ENCODE measurements at places on chromosomes 12 and 14. TPM values are rescaled to one million over a fixed set of nuclear protein-coding genes. Genes with fewer than 3 reads are reported as not detected.

DNA sequence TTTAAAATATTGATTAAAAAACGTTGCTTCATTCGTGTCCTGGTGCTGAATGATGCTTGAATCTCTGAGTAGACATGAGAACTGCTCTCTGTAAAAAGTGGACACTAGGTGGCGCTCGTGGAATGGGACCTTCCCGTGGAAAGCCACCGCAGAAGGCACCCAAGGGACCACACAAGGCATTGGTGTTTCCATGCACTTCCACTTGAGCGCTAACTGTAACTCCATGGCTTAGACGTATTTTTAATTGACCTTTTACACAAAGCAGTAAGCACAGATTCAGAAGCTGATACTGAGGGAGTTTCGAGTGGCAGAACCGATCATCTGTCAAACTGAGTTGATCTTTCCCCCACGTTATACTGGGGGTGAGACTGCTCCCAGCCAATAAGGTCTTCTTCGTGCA lies 135.3 kb downstream of the PRKCH start:
- H3K36me3 ChIP-seq = no peaks in the 10 kb centered on the region
- H3K4me1 ChIP-seq = no peaks in the 10 kb centered on the region
- H3K4me3 ChIP-seq = no peak overlapping the region
- DNase-seq = peak; percentile 89
- H3K27me3 ChIP-seq = no peaks in the 10 kb centered on the region

DNA sequence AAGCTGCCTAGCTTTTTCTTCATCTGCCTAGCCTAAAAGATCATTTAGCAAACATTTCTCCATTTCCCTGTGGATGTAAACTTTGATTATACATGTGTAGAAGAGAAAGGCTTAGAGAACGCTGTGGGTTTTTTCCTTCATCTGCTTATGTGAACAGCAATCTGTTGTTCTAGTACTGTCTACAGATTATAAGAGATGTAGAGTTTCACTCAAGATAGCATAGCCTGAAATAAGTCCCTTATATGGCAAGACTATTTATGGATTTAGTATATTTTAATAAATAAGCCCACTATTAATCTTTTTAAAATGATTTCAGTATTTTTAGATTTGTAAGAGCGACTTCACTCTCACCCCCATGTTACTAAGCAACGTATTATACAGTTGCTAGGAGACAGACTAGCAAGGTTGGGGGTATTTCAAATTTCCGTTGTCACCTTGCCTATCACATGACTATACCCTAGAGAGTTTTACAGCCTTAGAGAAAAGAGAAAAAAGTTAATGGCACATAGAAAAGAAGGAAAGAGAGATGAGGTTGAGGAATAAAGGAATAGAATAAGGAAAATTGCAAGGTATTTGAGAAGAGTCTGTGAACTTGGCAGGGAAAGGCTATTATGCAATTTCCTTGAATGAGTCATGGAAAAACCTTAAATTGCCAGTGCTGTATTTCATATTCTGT lies 12.2 kb upstream of the TUBA1A start:
- H3K4me3 ChIP-seq = no peak overlapping the region
- no peaks in the 10 kb centered on the region for H3K27me3 ChIP-seq
- H3K27ac ChIP-seq = peak overlapping the region; percentile 58

DNA sequence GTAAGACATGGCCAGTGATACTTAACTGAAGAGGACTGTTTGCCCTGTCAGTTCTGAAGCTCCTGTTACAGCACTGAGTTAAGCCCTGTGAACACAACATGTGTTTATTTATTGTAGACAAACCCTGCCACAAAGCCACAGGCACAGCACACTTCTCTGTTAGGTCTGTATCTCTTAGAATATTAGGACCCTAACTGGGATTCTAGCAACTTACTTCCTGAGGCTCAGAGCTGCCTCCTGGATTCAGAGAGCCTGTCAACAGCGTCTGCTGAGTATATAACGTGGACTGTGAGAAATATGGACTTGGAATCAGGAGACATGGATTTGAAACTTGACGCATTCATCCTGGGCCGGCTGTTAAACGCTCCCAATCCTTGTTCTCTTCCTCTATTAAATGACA lies 135.0 kb upstream of the HIF1A start:
- H3K4me3 ChIP-seq = peak overlapping the region; percentile 16
- H3K27me3 ChIP-seq = no peaks in the 10 kb centered on the region
- H3K4me1 ChIP-seq = no peaks in the 10 kb centered on the region
- H3K27ac ChIP-seq = peak overlapping the region; percentile 84

DNA sequence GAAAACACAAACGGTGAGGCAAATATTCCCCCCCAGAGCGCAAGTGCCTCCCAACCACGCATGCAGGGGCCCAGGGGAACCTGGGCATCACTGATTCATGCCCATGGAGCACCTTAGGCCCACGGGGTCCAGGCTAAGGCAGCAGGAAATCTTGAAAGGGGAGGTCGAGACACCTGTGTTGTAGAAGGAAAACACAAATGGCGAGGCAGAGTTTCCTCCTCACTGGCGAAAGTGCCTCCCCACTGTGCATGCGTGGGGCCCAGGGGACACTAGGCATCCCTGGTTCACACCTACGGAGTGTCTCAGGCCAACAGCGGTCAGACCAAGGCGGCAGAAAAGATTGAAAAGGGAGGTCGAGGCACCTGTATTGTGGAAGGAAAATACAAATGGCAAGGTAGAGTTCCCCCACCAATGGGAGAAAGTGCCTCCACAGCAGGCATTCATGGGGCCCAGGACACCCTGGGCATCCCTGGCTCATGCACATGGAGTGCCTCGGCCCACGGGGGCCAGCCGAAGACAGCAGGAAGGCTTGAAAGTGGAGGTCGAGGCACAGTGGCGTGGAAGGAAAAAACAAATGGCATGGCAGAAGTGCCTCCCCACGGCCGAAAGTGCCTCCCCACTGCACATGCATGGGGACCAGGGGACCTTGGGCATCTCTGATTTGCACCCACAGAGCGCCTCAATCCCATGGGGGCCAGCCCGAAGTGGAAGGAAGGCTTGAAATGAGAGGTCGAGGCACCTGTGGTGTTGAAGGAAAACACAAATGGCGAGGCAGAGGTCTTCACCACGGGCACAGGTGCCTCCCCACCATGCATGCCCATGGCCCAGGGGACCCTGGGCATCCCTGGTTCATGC lies 368.8 kb downstream of the ALG10 start:
- H3K27ac ChIP-seq = no peak overlapping the region
- H3K4me1 ChIP-seq = no peaks in the 10 kb centered on the region
- H3K36me3 ChIP-seq = no peaks in the 10 kb centered on the region
- no peak overlapping the region for H3K4me3 ChIP-seq

Gene AMIGO2
- 2.3 TPM for total RNA-seq

- no peaks in the 10 kb centered on the region for H3K36me3 ChIP-seq
- no peaks in the 10 kb centered on the region for H3K4me1 ChIP-seq
- H3K27me3 ChIP-seq = no peaks in the 10 kb centered on the region
- no peak overlapping the region for H3K4me3 ChIP-seq
- DNase-seq = no peak
Observed at GRCh38 chr12:76446090-76446489, 97.9 kb upstream of the BBS10 start.

Gene KRT7
- 14.7 TPM for total RNA-seq

GRCh38 chr14:21320913-21321312 lies 41.0 kb downstream of the RPGRIP1 start:
- no peak overlapping the region for H3K27ac ChIP-seq
- H3K27me3 ChIP-seq = no peaks in the 10 kb centered on the region
- H3K4me3 ChIP-seq = no peak overlapping the region
- no peaks in the 10 kb centered on the region for H3K4me1 ChIP-seq
- no peaks in the 10 kb centered on the region for H3K36me3 ChIP-seq

Gene GNB3
- 1.5 TPM for total RNA-seq

GRCh38 chr12:132430838-132431774 lies 58.8 kb upstream of the FBRSL1 start:
- no peaks in the 10 kb centered on the region for H3K27me3 ChIP-seq
- no peaks in the 10 kb centered on the region for H3K36me3 ChIP-seq
- H3K4me1 ChIP-seq = peaks cover 29% of the 10 kb centered on the region
- DNase-seq = no peak

DNA sequence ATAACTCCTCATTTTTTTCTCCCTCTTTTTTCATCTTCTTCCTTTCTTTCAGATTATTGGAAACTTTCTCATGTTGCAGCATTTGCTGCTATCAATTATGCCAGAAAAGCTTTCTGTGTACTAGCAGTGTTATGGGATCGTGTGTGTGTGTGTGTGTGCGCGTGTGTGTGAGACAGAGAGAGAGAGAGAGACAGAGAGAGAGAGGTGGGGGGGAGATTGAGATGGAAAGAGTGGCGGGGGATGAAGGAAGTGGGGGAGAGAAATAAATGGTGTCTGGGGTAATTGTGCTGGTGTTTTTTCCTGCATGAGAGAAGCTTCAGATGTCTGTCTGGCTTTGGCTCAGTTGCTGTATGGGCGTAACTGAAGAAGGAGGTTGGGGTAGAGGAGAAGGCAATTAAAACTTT lies 268.9 kb downstream of the RAD51B start:
- no peaks in the 10 kb centered on the region for H3K27me3 ChIP-seq
- no peaks in the 10 kb centered on the region for H3K36me3 ChIP-seq
- no peak overlapping the region for H3K4me3 ChIP-seq
- DNase-seq = no peak
- no peak overlapping the region for H3K27ac ChIP-seq

Gene C1QL4
- not detected for total RNA-seq

DNA sequence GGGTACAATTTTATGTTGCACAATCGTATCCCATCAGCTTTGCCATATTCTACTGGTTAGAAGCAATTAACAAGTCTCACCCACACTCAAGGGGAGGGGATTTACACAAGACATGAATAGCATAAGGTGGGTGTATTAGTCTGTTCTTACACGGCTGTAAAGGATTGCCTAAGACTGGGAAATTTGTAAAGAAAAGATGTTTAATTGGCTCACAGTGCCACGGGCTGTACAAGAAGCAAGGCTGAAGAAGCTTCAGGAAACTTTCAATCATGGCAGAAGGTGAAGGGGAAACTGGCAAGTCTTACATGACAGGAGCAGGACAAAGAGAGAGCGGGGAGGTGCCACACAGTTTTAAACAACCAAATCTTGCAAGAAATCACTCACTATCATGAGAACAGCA lies 231.8 kb upstream of the AMIGO2 start:
- no peak for DNase-seq
- no peak overlapping the region for H3K27ac ChIP-seq
- peaks cover 7% of the 10 kb centered on the region for H3K4me1 ChIP-seq
- no peaks in the 10 kb centered on the region for H3K36me3 ChIP-seq
- no peak overlapping the region for H3K4me3 ChIP-seq

GRCh38 chr14:45201905-45202304 lies 51.1 kb downstream of the MIS18BP1 start:
- no peaks in the 10 kb centered on the region for H3K27me3 ChIP-seq
- H3K4me1 ChIP-seq = no peaks in the 10 kb centered on the region
- H3K4me3 ChIP-seq = no peak overlapping the region
- no peak for DNase-seq
- no peak overlapping the region for H3K27ac ChIP-seq

GRCh38 chr14:64423987-64424386 lies 35.8 kb downstream of the MTHFD1 start:
- no peaks in the 10 kb centered on the region for H3K4me1 ChIP-seq
- DNase-seq = no peak
- H3K4me3 ChIP-seq = no peak overlapping the region

DNA sequence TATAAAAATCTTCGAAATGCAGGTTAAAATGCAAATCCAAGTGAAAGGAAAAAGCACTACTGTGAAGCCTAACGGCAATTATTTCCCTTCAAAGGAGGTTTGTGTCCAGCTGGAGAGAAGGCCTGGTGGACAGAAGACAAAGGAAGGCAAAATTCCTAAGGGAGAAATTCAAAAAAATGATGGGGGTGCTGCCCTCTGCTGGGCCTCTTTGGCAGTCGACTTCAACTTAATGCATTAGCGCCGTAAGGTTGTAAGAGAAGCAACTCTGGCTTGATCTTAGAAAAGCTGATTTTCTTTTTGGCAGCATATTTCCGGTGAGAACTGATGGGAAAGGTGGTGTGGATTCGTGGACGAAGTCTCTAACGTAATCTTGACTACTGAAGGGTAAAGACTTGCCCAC lies 34.3 kb upstream of the CHFR start:
- H3K4me3 ChIP-seq = no peak overlapping the region
- no peaks in the 10 kb centered on the region for H3K27me3 ChIP-seq
- H3K4me1 ChIP-seq = no peaks in the 10 kb centered on the region
- no peak overlapping the region for H3K27ac ChIP-seq

DNA sequence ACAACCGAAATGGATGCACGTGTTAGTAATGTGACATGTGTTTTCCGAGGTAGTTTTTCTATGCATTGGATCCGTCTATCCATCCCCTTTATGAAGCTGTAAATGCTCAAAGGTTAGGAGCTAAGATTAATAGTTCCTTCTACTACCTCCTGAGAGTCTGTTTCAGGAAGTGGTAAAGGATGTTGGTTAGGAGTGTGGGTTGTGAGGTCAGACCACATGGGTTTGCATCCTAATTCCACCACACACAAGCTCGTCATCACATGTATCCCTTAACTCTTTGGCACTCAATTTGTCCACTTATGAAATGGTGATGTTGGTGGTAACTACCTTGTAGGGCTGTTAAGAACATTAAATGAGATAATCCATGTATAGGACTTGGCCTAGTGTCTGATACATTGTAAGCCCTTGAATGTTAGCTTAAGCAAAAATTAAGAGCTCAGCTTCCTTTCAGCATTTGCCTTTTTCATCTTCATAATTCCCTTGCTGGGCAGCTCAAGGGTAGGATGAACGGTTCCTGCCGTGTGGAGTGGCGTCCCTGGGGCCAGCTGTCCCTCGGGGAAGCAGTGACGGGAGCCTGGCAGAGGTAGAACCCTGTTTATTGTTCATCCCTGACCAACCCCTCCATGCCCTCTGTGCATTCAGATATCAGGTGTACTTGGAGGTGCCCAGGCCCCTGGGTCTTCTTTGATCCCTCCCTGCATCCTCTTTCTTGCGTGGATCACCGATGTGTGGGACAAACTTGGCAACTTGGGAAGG lies 52.3 kb downstream of the TSPAN9 start:
- H3K27me3 ChIP-seq = no peaks in the 10 kb centered on the region
- no peak for DNase-seq
- H3K27ac ChIP-seq = peak overlapping the region; percentile 82
- no peak overlapping the region for H3K4me3 ChIP-seq
- H3K4me1 ChIP-seq = peaks cover 57% of the 10 kb centered on the region

DNA sequence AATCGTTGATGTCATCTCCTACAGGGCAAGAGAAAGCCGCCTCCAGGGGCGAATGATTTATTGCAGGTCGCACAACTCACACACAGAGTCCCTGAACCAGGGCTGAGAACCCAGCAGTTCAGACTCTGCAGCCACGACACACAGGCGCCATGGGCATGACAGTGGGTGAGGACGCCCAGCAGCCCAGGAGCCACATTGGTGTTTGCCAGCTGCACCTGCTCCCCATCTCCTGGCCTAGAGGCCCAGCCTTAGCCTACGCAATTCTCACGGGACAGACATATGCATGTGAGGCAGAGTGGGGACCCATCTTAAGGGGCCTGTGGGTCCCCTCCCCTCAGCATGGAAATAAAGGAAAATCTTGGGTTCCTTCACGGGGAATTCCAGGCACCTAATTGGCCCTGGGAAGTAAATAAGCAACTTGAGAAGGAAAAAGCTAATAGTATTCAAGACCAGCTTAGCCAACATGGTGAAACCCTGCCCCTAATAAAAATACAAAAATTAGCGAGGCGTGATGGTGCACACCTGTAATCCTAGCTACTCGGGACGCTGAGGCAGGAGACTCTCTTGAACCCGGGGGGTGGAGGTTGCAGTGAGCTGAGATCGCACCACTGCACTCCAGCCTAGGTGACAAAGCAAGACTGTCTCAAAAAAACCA lies 69.3 kb downstream of the RIMBP2 start:
- no peaks in the 10 kb centered on the region for H3K27me3 ChIP-seq
- H3K27ac ChIP-seq = no peak overlapping the region
- no peaks in the 10 kb centered on the region for H3K4me1 ChIP-seq
- DNase-seq = no peak
- H3K36me3 ChIP-seq = no peaks in the 10 kb centered on the region

- no peaks in the 10 kb centered on the region for H3K27me3 ChIP-seq
- no peaks in the 10 kb centered on the region for H3K36me3 ChIP-seq
- H3K4me3 ChIP-seq = no peak overlapping the region
- no peak overlapping the region for H3K27ac ChIP-seq
Observed at GRCh38 chr14:24392325-24393091, 6.3 kb upstream of the NYNRIN start.
